Smooth muscle cell of bladder (primary cell): ENCODE measurements at places on chromosomes 2 and 18. TPM values are rescaled to one million over a fixed set of nuclear protein-coding genes. Genes with fewer than 3 reads are reported as not detected.

ACMSD gene
- total RNA-seq, result under 0.01 TPM in 1 of 2 replicates, not detected in the other

TNFAIP6 gene
- 104 and 350 TPM in 2 replicates for total RNA-seq

ELOA2 gene
- total RNA-seq, result under 0.01 TPM in 1 of 2 replicates, not detected in the other

STK39 gene
- total RNA-seq, result 9.8 and 9.9 TPM in 2 replicates

GAL3ST2 gene
- total RNA-seq, result 0.18 TPM in 1 of 2 replicates, not detected in the other

NGEF gene
- 0.74 and 1.1 TPM in 2 replicates for total RNA-seq

MC2R gene
- total RNA-seq, result not detected in 2 replicates

CDKL4 gene
- 3.4 TPM in 2 replicates for total RNA-seq

RELCH gene
- total RNA-seq, result 22.8 and 24.9 TPM in 2 replicates

FIGN gene
- total RNA-seq, result 0.43 and 0.65 TPM in 2 replicates

UGT1A8 gene
- total RNA-seq, result 0.37 and 0.71 TPM in 2 replicates

HOXD9 gene
- total RNA-seq, result 0.18 and 0.28 TPM in 2 replicates

ZNF516 gene
- total RNA-seq, result 20.8 and 22.9 TPM in 2 replicates

TRIB2 gene
- total RNA-seq, result 13.2 and 34.6 TPM in 2 replicates

OTX1 gene
- 0.14 and 0.18 TPM in 2 replicates for total RNA-seq

TMEM150A gene
- 7.4 and 11.1 TPM in 2 replicates for total RNA-seq

LBX2 gene
- 1.3 and 2.9 TPM in 2 replicates for total RNA-seq

NEB gene
- 0.14 and 0.18 TPM in 2 replicates for total RNA-seq

CHRND gene
- not detected in 2 replicates for total RNA-seq

TMEM169 gene
- total RNA-seq, result 0.09 and 0.14 TPM in 2 replicates

ANKRD30BL gene
- not detected in 2 replicates for total RNA-seq

RDH14 gene
- total RNA-seq, result 20.2 and 26.3 TPM in 2 replicates

CNTNAP5 gene
- total RNA-seq, result not detected in 2 replicates

ANO7 gene
- 0.43 and 0.83 TPM in 2 replicates for total RNA-seq

AGXT gene
- total RNA-seq, result 0.14 TPM in 1 of 2 replicates, not detected in the other

IL1F10 gene
- total RNA-seq, result not detected in 2 replicates

ZNF892 gene
- 3.0 and 4.7 TPM in 2 replicates for total RNA-seq

PCGF1 gene
- 19.9 and 24.5 TPM in 2 replicates for total RNA-seq

LOXHD1 gene
- under 0.01 TPM in 1 of 2 replicates, not detected in the other for total RNA-seq

SPATA3 gene
- total RNA-seq, result not detected in 2 replicates

SLC16A14 gene
- 3.3 and 4.1 TPM in 2 replicates for total RNA-seq

LYPD1 gene
- 2.4 and 3.9 TPM in 2 replicates for total RNA-seq

REEP1 gene
- 0.09 TPM in 1 of 2 replicates, not detected in the other for total RNA-seq

TNS1 gene
- 37.3 and 74.4 TPM in 2 replicates for total RNA-seq

TCF23 gene
- total RNA-seq, result not detected in 2 replicates

STPG4 gene
- total RNA-seq, result 0.28 and 0.37 TPM in 2 replicates

CFC1 gene
- total RNA-seq, result not detected in 2 replicates
